Fibroblast of skin of scalp (primary cell): ENCODE measurements at places on chromosomes 4 and X.

GRCh38 chrX:140589657-140590056 lies 84.8 kb upstream of the SOX3 start:
- no peak for DNase-seq

DNA sequence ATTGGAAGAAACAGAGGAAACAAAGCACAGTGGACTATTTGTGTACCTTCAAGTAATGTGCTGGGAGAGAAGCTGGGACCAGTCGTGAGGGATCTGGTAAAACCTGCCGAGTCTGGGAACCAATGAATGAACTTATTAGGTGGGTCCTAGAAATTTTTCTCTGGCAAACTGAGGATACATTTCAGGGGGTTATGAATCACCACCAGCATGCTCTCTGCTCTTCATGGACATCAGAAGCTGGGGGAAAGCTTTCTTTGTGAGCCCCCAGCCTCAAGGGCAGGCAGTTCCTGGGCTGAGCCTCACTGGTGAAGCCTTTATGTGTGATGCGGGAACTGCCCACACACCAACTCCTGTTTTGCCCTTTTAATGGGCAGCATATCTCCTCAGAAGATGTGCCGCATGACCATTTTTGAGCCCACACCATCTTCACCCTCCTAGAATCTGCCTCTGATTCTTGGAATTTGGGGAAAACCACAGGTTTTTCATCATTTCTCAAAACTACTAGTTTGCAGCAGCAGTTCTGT lies 95.4 kb upstream of the ENPP6 start:
- DNase-seq, result no peak

DNA sequence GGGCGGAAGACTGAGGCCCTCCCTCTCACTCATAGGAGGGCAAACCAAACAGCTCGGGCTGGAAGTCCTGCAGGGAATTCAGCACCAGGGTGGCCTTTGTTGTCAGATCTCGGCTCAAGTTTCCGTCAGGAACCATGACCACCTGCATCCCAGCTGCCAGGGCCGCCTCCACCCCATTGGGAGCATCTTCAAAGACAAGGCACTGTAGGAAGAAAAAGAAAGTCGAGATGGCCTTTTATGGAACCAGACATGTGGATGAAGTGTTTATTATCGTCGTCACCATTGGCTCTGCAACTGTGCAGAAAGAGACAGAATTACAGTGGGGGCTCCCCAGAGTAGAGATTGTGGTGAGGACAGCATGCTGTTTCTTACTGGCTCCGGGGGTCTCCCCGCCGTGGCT lies 97.2 kb upstream of the STS start:
- DNase-seq, result no peak

GRCh38 chrX:24190500-24191156 lies 41.1 kb downstream of the ZFX start:
- DNase-seq, result peak; percentile 6

DNA sequence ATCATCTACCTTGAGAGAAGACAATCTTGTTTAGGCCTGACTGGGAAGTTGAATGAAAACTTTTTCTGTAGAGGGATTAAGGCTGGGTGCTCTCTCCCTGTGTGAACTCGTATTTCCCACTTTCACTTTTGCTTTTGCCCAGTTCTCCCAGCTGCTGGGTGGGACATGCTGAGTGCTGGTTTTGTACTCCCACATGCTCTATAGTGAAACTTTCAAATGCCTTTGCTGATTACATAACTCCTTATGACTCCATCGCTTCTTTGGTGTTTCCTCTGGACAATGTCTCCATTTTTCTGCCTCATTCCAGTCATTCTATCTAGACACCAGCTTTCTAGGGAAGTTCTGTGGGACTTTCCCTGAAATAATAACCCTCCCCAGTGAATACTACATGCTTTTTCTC lies 100.5 kb downstream of the CLNK start:
- DNase-seq, result peak; percentile 92
